HT-29 (cell line): ENCODE measurements at places on chromosomes 3 and 15.

- DNase-seq: no peak
These were observed 150.5 kb downstream of the CFAP20DC start for GRCh38 chr3:58899159-58899952.

GRCh38 chr3:75136100-75136897, 521.8 kb upstream of the CNTN3 start:
- peak; percentile 72 for DNase-seq

DNA sequence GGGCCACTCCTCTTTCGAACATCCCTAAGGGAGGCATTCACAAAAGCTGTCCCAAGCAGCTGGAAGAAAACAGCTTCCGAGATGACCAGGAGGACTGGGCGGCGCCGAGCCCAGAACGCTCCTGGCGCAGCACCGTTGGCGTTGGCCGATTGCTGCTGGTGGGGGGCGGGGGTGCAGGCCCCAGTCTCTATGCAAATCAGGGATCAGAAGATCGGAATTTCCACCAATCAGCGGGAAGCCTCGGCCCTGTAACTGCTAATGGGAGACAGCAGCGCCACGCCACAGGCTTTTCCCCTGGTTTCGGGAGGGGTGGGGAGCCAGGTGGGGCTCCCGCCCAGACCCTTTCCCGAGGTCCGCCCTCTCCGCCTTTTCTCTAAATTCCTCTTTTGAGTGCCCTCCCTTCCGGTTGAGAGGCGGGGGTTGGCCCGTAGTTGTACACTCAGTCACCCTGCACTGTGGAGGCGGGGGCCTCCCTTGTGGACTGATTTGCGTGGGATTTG, 27.0 kb downstream of the HMCES start:
- no peak for DNase-seq

DNA sequence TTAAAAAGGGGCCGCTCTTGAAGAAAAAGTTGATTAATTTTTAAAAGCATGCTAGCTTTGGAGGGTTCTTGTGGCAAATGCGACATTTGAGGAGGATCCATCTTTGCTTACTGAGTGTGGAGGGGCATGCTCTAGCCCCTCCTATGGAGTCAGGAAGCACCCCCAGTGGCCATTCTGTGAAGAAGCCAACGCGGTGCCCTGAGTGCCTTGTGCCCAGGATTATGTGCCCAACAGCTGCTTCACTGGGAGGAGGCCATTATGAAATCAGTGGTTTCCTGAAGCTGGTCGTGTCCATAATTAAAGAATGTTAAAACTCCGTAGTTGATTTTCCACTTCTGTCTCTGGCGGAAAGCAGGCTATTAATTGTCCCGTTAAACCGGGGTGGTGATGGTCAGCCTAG, 69.1 kb upstream of the TNFAIP8L3 start:
- DNase-seq: no peak

DNA sequence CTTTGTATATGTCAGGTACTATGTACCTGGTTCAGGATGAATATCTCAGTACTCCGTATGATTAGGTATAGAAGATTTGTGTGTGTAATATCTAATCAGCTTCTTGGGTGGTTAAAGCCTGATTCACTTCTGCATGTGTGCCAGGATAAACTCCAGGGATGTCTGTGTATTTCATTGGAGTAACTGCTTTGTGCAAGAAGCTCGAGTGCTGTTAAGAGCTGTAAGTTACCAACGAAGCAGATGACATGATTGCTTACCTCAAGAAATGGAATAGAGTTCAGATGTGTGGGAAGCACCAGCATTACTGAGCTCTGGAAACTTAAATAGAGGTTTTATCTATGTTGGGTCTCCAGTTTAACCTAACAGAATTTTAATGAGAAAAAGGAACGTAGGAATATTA, 23.7 kb downstream of the FAM98B start:
- no peak for DNase-seq

DNA sequence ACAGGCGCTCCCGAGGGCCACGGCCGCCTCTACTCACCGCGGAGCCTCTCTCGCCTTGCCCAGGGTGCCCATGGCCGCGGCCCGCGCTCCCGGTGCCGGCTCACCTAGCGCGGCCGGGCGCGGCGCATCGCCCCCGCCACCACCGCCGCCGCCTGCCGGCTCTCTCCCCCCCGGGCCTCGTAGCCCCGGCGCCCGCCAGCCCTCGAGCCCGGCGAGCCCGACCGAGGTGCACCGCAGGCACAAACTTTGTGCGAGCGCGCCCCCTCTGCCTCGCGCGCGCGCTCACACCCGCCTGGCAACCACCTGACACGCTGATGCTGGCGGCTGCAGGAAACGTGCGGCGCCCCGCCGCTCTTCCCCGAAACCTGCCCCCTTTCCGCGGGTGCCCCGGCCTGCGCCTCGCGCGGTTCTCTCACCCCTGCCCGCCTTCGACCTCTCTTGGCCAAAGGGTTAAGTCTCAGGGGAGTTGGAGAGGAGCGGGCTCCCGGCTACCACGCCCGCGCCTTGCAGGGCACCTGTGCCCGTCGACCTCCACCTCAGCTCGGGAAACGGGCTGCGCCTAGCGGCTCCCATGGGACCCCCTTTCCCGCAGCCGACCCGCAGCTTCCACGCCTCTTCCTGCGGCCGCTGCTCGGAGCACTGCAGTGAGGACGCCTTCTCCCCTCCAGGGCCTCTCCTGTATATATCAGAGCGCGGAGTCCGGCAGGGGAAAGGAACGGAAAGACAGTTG, at the start of gene RASGRP1:
Gene RASGRP1, minus strand, starts transcription at position 258 of the 730 bp plus-strand sequence. Its CDS starts 186 bp downstream, at position 72.
- DNase-seq: peak; percentile 36
